BJ (cell line): ENCODE measurements at places on chromosomes 13 and 19.

GRCh38 chr13:40790154-40790616, 774 bp downstream of the SLC25A15 start:
- DNase-seq, result no peak

- DNase-seq, result no peak
Observed at GRCh38 chr19:39297931-39298634, 1.9 kb downstream of the IFNL1 start.

- DNase-seq, result no peak
Observed at GRCh38 chr13:42880056-42880605, 98.7 kb downstream of the FAM216B start.

DNA sequence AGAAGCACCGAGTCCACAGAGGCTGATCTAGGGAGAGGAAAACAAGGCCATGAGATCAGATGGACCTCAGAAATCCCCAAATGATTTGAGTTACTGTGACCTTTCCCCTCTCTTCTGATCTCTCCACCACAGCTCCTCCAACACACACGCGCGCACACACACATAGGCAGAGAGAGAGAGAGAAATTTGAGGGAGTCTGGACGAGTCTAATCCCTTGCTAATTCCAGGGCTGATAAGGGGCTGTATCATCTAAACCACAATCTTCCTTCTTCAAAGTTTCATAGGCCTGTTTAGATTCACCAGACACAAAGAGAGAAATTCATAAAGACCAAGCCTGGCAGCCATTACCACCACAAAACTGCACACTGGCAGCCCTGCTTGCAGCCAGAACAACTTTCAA, 8.6 kb downstream of the ZFP82 start:
- DNase-seq, result no peak

GRCh38 chr13:101017123-101017872, 342.7 kb upstream of the TMTC4 start:
- DNase-seq, result no peak

- DNase-seq, result no peak
Observed at GRCh38 chr19:6499052-6499790, 2.9 kb downstream of the TUBB4A start.

GRCh38 chr19:29410601-29411000, 115.2 kb upstream of the VSTM2B start:
- DNase-seq, result no peak

GRCh38 chr13:41568972-41569351, 111.6 kb downstream of the RGCC start:
- no peak for DNase-seq

DNA sequence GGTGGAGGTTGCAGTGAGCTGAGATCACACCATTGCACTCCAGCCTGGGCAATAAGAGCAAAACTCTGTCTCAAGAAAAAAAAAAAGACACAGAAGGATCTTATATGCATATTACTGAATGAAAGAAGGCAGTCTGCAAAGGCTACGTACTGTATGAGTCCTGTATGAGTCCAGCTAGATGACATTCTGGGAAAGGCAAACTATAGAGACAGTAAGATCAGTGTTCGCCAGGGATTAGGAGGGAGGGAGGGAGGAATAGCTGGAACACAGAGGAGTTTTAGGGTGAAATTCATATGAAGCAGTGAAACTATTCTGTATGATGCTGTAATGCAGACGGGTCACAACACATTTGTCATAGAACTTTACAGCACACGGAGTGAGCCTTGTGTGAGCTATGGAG, 165.9 kb upstream of the RNF113B start:
- DNase-seq, result no peak

- DNase-seq, result no peak
Observed at GRCh38 chr13:37923236-37923635, 53.7 kb upstream of the TRPC4 start.

DNA sequence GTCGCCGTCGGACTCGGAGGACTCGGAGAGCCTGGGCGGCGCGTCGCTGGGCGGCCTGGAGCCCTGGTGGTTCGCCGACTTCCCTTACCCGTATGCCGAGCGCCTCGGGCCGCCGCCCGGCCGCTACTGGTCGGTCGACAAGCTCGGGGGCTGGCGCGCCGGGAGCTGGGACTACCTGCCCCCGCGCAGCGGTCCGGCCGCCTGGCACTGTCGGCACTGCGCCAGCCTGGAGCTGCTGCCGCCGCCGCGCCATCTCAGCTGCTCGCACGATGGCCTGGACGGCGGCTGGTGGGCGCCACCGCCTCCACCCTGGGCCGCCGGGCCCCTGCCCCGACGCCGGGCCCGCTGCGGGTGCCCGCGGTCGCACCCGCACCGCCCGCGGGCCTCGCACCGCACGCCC, 2.5 kb upstream of the GRWD1 start:
- no peak for DNase-seq

GRCh38 chr13:20492641-20493040, 33.0 kb downstream of the CRYL1 start:
- DNase-seq, result no peak

DNA sequence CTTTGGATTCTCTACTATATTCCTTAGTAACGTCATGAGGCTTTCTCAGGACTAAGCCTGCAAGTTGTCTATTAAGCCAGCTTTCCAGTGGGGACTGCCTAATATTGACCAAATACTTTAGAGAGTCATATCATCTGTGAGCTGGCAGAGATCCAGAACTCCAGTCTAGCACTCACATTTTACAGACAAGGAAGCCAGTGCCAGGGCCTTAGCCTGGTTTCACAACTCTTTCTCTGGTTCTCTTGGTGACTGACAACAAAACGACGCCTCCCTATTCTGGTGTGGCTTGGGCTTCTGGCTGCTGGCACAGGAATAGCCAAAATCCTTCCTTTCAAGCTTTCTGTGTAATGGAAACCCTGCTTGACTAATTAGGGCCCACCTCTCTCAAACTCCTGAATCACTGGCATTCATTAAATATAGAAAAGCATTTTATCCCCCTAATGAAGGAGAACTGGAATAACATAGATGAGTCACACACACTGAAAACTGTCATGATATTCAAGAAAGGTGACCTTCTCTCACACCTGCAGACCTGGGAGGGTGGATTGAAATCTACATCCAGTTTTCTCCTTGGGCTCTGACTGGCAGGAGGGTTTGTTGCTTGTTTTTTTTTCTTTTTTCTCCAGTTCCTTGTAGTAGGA, 75.2 kb upstream of the UBL3 start:
- no peak for DNase-seq

GRCh38 chr13:113001241-113002140, 32.5 kb downstream of the MCF2L start:
- no peak for DNase-seq

DNA sequence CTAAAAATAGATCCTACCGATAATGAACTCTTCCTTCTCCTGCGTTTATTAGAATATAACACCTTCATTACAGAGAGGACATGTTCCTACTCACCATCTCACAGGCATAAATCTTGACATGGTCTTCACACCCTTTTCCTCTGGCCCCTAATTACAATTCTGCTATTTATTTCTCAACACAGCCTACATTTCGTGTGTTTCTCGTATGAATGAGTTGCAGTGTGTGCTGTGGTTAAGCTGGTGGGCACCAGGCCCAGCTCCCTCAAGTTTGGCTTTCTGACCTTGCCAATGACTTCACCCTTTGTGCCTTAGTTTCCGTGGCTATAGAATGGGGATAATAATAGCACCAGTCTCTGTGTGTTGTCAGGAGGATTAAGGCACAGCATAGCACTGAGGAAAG, 12.3 kb upstream of the KATNAL1 start:
- DNase-seq, result no peak

DNA sequence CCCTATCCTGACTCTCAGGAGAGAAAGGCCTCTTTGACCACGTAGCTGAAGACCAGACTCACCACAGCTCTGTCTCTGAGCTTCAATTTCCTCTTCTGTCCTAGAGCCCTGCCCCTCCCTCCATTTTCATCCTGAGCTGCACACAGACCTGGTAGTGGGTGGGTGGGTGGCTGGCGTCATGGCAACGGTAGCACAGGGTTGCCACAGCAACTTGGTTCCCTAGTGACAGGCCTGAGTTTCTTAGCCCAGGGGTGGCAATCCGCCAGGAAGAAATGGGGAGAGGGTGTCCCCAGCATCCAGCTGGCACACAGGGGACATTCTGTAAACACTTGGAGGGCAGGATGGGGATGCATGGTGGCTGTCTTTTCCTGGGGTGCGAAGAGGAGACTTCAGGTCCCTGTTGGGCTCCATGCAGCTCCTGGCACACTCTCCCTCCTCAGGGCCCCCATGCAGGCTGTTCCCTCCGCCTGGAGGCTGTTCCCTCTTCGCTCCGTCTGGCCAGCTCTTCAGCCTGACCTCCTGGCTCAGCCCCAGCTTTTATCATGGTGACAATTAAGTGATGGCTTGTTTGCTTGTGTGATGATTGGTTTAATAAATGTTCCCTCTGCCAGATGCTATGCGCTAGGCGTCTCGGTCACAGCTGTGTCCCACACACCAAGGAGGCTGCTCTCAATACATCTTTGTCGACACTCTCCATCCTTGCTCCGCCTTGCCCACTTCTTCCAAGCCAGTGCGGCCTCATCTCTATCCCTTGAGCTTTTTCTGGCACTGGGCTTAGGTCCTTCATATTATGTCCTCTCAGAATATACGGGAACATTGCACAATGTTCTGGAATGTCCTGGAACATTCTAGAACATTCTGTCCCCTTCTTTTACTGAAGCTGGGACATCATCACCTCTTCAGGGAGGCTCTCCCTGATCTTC, 7.4 kb upstream of the KLHL26 start:
- no peak for DNase-seq

- DNase-seq, result no peak
Observed at GRCh38 chr13:100899720-100900316, 225.2 kb upstream of the TMTC4 start.

- DNase-seq, result no peak
Observed at GRCh38 chr19:35061583-35062373, 20.3 kb downstream of the HPN start.

- DNase-seq, result no peak
Observed at GRCh38 chr19:18017275-18018083, 9.5 kb downstream of the ARRDC2 start.

DNA sequence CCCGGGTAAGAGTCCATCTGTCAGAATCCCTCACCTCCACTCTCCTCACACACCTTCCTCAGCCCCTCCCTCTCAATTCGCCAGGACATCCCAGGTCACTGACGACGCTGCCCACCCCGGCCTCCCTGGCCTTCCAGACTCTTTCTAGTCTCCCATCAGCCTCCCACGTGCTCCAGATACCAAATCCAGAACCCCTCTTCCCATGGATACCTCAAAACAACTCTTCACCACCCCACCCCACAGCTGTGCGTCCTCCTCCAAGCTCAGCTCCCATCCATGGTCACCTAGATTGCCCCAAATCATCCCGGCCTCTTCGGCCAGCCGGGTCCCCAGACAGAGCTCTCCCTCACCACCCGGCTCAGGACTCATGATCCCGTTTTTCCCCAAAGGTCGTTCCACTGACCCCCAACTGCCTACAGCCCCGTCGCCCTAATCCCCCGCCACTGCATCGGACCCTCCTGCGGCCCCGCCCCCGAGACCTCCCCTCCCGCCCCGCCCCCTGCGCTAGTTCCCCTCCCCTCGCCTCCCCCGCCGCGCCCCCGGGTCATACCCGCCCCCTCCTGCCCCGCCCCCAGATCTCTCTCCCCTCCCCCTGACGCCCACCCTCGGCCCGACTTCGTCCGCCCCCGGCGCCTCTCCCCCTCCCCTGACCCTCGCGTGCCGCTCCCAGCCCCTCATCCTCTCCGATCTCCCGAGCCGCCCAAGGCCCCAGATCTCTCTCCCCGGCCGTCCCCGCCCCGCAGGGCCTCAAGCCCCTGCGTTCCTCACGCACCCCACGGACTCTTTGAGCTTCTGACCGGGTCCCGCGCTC, 546 bp downstream of the UBXN6 start:
- DNase-seq, result no peak

DNA sequence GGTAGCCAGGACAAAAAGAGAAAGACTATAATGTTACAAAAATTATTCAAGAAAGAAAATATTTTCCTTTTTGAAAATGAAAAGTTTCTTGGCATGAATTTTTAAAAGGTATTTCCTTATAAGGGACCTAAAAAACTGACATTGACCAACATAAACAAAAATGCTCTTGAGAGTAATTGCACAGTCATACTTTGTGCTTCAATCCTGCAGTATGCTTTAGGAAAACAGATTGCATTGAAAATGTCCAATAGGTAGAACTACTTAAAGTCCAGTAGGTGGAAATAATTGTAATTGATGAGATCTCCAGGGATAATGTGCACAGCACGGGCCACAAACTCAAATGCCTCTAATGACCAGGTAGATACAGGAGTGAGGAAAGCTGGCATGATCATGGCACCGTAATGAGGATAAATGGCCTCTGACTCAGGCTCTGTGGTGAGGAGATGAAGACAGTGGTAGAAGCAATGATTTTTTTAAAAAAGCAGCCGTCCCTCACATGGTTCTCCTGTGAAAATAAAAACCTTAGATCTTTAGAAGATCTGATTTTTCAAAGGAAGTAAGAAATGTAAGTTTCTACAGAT, 278.0 kb downstream of the ITGBL1 start:
- DNase-seq, result no peak

GRCh38 chr19:46386996-46387712, 26.2 kb downstream of the CCDC8 start:
- DNase-seq, result no peak
